ENCODE measurements at places on chromosomes 13 and 19.

- no peak for DNase-seq
These were observed 278.6 kb upstream of the TSHZ3 start for GRCh38 chr19:31627620-31628365.

GRCh38 chr13:27138457-27139093, 33.0 kb downstream of the USP12 start:
- no peak for DNase-seq

- no peak for DNase-seq
These were observed 5.3 kb upstream of the ACTN4 start for GRCh38 chr19:38642176-38642575.

- no peak for DNase-seq
These were observed 64.9 kb downstream of the TNFSF11 start for GRCh38 chr13:42638886-42639285.

- no peak for DNase-seq
These were observed 661 bp upstream of the BABAM1 start for GRCh38 chr19:17266589-17266974.

- DNase-seq, result no peak
These were observed 9.0 kb upstream of the ACTN4 start for GRCh38 chr19:38638461-38638860.

GRCh38 chr13:32907211-32907610, 109.0 kb upstream of the KL start:
- no peak for DNase-seq

DNA sequence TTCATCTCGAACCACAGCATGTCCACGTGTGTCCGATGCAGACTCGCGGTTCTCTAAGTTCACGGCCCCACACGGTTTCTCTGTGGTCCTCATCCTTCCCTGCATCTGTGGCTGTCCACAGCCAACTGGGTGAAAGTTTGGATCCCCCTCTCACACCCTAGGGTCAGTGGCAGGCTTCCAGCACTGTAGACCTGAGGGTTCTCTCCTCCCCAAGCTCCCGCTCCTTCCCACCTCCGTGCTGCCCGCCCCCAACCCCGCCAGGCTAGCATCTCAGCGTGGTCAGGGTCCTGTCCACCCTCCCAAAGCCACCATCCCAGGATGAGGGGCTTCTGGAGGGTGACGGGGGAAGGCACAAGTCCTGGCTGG, 3.0 kb downstream of the ANGPTL4 start:
- no peak for DNase-seq

- DNase-seq, result peak; percentile 82
These were observed at the start of gene ZNF45 for GRCh38 chr19:43934985-43935708. Gene ZNF45, minus strand, starts transcription at chr19:43935282. Its CDS starts 13,097 bp downstream, at chr19:43922185.

DNA sequence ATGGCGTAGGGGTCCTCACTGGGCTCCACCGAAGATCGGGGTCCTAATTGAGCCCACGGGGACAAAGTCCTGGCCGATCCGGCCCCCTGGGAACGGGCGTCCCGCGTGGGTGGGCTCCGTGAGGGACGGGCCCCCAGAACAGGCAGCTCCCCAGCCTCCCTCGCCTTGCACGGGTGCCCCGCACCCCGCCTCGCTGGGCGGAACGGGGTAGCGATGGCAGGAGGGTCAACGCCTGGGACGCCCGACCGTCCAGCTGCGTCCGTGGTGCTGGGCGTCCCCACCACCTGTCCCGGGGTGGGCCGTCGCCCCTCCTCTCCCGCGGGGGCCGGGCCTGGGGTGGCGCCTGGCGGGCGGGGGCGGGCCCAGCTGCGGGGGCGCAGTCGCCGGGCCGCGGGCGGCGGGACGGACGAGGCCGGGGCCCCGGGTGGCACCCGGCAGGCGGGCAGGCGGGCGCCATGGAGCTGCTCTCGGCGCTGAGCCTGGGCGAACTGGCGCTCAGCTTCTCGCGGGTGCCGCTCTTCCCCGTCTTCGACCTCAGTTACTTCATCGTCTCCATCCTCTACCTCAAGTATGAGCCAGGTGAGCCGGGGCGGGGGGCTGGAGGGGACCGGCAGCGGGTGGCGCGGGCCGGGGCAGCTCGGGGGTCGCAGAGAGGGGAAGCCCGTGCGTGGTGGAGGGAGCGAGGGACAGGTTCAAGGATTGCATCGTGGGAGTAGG, at the start of gene TMEM38A:
TMEM38A (plus strand) TSS at position 377 of the 717 bp plus-strand sequence; CDS start at position 456, 79 bp downstream.
- peak; percentile 4 for DNase-seq

DNA sequence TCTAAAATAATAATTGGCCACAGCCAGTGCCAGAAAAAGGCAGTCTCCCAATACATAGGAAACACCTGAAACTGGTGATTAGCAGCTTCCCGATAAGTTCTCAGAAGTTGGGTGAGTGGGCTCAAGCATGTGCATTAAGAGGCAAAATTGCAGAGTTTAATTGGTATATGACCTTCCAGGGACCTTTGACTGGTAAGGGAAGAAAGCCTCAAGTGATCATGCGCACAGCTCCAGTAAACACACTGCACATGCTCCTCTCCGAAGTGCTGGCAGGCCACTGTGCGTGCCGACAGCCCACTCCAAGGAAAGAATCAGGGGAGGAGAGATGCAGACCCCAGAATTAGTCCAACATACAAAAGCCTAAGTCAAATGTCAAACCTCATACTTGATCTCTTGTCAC, 18.9 kb upstream of the CEACAM8 start:
- no peak for DNase-seq

GRCh38 chr19:4889034-4889815, 13.5 kb downstream of the ARRDC5 start:
- no peak for DNase-seq

GRCh38 chr19:7417671-7418324, 69.1 kb downstream of the ARHGEF18 start:
- DNase-seq, result no peak

- DNase-seq, result peak; percentile 37
These were observed 108.7 kb downstream of the TEX29 start for GRCh38 chr13:111429064-111429558.

- no peak for DNase-seq
These were observed 33.6 kb downstream of the TEX26 start for GRCh38 chr13:30966101-30966500.

DNA sequence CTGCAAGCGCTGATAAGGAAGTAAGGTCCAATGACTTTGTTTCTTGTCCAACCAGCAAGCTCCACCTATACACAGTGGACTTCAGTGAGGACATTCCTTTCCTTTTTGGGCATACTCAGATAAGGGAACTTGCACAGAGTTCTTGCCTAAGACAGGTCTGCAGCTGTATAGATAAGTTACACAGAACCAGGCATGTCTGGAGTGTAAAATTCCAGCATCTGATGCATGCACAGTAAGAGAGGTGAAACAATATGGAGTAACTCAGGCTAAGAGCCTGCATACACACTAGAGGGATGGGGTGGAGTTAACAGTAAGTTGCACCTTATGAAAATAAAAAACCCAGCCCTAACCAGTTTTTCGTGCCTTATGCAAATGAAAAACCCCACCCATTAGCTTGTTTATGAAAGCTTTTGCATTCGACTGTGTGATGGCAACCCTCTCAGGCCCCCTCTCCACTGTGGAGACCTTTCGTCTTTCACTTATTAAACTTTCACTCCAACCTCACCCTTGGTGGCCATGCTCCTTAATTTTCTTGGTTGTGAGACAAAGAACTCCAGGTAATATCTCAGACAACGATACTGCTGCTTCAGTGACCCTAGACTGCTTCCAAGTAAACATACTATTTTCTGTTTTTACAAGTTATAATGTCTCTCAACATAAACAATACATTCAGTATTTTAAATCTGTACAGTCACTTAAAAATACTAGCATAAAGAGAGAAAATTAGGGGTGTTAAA, 2859.0 kb upstream of the PCDH20 start:
- no peak for DNase-seq

DNA sequence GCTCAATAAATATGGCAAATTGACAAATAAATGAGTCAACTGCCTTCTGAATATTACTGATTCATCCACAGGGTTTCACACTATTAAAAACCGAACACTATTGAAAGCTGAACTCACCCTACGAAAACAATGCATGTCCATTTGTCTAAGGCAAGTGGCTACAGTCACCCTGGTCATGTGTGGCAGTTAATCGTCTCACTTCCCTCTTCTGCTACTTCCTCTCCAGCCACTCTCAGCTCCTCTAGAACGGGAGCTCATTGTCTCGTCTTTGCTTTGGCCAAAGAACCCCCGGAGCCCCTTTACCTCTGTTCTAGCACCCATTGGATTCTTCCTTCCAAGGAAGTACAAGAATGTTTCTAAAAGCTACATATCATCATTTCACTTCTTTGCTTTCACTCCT, 74.4 kb upstream of the ZNF599 start:
- no peak for DNase-seq

DNA sequence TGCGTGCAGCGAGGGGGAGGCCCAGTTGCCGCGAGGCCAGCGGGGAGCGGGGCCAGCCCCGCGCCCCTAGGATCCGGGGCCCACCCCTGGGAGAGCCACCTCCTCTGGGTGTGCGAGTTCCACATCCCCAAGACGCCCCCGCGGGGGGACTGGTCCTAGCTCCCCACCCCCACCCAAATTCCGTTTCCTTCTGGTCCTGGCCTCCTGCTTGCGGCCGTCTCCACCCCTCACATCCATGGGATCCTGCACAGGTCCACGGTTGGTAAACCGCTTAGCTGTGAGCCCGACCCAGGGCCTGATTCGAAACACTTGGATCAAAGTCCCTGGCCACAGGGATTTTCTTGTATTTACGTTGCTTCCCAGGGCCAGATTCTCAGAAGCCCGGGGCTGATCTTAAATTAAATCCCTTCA, 324 bp upstream of the FBXO17 start:
- peak; percentile 37 for DNase-seq

- DNase-seq, result peak; percentile 39
These were observed 113.7 kb downstream of the RFC3 start for GRCh38 chr13:33931397-33932311.

DNA sequence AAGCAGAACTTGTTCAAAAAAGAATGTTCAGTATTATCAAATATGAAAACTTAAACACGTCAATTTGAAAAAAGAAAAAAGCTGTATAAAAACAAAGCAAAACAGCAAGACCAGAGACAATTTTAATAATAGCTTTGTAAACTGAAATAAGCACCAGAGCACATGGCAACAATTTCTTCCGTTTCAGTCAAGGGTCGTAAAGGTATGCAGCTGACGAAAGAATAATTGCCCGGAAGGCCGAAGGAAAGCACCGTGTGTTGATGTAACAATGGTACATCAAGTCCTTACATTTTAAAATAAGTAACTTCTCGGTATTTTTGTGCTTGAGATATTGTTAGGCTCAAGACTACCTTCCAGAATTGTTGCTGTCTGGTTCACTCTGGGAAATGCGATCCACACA, 1.7 kb downstream of the PROSER1 start:
- DNase-seq, result no peak

DNA sequence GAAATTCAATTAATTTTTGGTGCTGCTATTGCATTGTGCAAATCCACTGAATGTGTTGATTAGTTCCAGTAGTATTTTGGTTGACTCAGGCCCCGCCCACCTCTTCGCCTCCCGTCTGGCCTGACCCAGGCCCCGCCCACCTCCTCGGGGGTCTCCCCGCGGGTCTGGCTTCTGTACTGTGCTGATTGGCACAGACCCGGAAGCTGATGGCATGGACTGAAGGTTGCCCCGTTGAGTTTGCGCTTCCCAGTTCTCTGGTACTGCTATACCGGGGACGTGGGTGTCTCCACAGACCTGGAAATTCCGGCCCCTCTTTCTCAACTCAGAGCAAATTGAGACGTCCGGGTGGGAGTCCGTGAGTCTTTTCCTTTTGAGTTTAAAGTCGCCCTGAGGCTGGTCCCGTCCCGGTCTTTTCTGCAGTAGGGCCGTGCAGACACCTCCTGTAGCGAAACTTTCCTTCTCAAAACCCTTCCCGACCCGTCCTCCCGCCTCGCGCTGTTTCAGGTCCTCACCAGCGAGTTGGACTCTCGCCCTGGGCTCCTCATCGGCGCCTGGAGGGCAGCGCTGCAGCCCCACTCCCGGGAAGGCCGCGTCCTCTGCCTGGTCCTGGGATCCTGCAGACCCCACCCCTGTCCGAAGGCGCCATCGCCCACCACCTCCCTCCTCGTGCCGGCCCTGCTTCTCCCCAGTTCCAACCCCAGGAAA, 14.8 kb downstream of the ZNF701 start:
- DNase-seq, result no peak

DNA sequence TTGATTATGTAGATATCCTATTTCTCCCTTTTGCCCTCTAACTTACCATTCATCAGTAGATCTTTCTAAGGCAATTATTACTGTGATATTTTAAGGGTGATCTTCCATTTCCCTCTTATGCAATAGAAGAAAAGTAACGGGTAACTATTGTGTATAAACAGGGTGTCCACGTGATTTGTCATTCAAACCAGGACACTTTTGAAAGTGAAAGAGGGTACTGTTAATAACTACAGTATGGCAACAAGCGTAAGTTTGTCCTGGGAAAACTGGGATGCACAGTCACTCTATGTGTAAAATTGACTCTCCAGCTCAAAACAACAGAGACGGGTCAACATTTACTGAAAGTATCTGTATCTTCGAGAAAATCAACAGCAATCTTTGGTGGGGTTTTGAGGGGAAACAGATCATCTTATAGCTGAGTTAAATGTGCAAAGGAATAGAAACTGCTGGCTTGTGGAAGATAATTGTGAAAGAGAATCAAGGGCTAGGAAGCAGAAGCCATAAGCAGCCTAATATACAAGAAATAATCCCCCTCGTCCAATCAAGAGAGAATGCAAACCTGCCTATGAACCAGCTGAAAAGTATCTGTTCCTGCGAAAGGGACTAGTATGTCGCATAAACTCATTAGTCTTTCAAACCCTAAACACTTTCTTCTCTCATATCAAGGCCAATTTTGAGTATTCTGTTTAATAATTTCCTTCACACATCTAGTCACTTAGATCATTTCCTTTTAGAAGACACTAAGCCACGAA, 126.7 kb downstream of the FOXO1 start:
- DNase-seq, result no peak

DNA sequence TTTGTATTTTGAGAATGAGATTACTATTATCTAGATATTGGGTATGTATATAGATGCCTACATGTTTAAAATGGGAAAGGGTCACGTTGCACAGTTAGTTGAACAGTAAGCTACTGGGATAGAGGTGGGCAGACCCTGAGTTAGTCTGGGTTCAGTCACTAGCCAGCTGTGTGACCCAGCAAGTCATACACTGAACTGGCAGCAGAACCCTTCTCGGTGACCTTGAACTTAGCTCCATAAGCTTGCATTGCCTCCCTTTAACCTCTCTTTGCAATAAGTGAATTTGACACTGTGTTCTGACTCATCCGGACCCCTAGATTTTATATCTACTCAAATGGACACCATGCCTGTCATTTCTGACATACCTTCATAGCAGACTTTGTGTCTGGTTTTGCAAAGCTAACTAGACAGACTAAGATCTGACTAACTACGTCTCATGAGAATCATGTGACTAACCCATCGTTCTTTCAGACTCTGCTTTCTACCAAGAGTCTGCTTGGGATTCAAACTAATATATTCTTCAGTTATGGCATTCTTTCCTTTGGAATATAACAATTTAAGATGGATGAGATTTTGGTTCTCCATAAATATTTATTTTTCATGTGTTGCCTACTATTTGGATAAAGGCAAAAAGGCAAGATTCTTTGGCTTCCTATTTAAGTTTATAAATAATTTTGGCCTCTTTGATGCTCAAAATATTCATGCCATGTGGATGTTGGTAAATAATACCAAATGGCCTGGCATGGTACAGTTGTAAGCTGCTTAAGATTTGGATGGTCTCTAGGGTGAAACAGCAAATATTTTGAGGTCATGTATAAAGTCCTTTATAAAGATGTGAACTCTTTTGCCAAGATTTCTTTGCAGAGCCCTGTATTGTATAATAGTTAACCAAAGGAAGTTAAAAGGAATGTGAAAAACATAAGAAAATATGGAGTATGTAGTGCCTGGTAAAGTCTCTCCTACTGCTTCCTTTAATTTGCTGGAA, 159.3 kb downstream of the ITGBL1 start:
- no peak for DNase-seq

Data from neuronal stem cell (in vitro differentiated cells).